ENCODE measurements at places on chromosomes 5 and 9.

- DNase-seq = no peak
These were observed 86.1 kb upstream of the ADAMTS2 start for GRCh38 chr5:179431221-179431824.

DNA sequence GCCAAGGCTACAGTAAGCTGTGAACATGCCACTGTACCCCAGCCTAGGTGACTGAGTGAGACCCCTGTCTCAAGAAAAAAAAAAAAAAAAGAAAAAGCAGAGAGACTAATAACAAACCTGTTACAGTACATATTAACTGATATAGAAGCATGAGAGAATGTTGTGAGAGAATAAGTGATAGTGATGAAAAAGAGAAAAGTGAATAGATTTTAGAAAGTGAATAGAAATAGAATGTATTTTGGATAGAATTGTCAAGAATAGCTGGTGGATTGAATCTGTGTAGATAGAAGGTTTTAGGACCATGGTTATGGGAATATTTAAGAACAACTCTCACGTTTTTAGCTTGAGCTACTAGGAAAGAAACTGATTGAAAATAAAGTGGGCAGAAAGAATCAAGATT is 135.8 kb downstream of the WDR70 start:
- DNase-seq = no peak

- DNase-seq = no peak
These were observed 99.4 kb downstream of the LIX1 start for GRCh38 chr5:97042996-97043395.

- no peak for DNase-seq
These were observed 1930.5 kb downstream of the EFNA5 start for GRCh38 chr5:105740242-105740641.

DNA sequence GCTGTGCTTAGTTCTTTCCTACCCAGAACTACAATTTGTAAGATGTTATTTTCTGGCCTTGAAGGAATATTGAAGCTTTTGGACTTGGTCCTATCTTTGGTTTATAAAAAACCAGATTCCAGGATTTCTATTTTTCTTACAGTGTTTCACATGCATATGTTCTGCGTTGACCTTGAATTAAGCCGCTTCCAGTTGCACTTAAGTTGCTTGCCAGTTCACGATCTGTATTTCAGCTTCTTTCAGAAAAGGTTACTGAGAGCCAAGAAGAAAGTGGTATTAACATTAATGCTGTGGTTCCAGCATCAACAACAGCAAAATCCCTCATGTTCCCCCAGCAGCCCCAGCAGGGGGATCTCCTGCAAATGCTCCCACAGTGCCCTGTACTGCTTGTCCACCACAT is 156.4 kb upstream of the ADAMTS16 start:
- no peak for DNase-seq

DNA sequence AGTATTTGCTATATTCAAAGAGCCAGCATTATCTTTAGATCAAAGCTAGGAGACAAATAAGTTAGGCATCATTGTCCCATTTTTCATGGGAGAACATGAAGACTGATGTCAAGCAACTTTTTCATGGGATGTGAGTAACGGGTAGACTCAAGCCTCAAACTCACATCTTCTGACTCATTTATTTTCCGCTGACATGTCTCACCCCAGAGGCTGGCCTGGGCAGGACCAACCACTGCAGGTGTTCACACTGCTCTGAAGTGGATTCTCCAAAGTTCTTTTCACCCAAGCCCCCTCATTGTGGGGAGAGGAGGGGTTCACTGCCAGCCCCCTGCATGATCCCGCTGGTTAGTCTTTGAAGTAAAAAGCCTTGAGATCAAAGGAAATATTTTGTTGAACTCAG is 34.9 kb upstream of the BASP1 start:
- no peak for DNase-seq

GRCh38 chr5:173664154-173664526 is 47.7 kb upstream of the BOD1 start:
- no peak for DNase-seq

DNA sequence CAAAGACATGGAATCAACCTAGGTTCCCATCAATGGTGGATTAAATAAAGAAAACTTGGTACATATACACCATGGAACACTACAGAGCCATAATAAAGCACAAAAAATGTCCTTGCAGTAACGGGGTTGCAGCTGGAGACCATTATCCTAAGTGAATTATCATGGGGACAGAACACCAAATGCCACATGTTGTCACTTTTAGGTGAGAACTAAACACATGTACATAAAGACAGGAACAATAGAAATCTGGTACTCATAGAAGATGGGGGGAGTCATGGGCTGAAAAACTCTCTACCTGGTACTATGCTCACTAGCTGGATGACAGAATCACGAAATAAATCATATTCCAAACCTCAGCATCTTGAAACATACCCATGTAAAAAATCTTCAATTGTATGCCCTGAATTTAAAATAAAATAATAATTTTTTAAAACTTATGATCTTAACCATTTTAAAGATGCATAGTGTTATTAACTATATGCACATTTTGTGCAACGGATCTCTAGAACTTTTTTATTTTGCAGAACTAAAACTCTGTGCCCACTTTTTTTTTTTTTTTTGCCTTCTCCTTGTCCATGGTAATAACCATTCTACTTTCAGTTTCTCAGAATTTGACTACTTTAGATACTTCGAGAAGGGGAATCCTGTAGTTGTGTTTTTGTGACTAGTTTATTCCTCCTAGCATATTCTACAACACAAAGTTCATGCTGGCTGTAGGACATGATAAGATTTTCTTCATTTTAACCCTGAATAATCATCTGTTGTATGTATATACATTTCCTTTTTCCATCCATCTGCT is 1081.6 kb upstream of the ACO1 start:
- no peak for DNase-seq

- no peak for DNase-seq
These were observed 214.4 kb downstream of the NSG2 start for GRCh38 chr5:174259696-174260420.

DNA sequence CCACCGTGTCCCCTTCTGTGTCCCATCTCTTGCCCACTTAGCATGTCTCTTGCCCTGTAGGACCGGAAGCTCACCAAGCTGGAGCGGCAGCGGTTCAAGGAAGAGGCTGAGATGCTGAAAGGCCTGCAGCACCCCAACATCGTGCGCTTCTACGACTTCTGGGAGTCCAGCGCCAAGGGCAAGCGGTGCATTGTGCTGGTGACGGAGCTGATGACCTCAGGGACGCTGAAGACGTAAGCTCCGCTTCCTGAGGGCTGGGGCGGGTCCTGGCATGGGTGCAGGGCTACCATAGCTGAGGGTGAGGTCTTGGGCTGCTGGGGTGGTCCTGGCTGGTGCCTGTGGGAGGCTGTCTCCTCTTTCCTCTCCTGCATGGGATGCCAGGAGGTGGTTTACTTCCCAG is 45.7 kb downstream of the WNK2 start:
- DNase-seq = no peak

- DNase-seq = no peak
These were observed 895.9 kb upstream of the CDH10 start for GRCh38 chr5:25540628-25541027.

- no peak for DNase-seq
These were observed 480.1 kb downstream of the CDH12 start for GRCh38 chr5:22372826-22373660.

DNA sequence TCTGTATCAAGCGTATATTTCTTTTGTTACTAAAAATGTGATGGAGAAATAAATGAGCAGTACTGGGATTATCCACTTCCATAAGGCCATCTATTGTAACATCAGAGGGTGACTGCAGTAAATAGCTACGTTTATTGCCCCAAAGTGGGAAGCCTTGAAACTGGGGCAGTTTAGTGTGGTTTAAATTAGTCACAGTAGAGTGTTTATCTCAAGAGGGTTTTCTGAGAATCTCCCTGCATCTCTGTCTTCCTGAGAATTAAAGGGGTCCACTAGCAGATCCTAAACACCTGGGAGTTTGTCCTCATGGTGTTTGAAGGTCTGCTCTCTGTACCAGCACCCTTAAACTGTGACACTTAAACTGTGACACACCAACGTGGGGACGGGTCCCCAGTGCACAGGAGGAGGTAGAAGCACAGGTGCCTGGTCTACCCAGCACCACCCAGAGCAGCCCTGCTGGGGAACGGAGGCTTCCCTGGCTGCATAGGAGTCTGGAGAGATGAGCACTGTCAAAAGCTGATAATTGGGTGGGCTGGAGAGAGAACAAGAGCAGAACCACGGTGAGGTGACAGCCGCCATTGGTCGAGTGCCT is 25.2 kb downstream of the PRRC2B start:
- no peak for DNase-seq

DNA sequence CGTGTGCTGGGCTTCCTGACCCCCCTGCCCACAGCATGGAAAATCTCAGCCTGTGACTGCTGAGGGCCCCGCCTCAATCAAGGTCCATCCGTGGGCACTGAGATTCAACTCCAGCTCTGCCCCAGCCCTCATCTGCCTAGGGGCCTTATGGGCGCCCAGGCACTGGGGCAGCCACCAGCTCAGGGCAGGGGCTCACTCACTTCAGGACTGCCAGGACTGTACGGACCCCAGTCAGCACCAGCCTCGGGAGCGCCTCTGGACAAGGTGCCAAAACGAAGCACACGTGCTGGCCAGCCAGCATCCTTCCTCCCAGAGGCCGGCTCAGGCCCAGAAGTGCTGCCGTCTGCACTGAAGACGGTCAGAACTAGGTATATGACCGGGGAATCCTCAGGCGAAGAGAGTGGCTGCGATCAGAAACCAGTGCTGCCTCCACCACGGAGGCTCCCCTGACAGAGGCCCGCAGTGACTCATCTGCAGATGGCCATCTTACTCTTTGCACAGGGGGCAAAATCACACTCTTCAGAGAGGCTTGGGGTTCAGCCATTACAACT is 19.6 kb downstream of the CLPTM1L start:
- no peak for DNase-seq

DNA sequence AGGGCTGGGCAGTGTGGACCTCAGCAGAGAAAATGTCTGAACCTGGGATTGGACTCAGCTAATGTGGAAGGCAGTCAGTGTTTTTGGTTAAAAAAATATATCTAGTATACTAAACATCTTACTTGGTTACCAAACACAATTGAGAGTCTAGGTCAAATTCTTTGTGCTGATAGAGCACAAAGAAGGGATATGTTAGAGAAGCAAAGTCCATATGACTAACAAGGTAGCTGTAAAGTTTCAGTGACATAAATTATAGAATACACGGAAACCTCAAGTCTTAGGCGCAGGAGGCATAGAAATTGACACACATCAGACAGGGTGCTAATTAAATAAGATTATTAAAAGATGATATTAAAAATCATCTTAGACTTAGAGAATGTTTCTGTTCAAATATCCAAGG is 718.3 kb downstream of the TLR4 start:
- no peak for DNase-seq

DNA sequence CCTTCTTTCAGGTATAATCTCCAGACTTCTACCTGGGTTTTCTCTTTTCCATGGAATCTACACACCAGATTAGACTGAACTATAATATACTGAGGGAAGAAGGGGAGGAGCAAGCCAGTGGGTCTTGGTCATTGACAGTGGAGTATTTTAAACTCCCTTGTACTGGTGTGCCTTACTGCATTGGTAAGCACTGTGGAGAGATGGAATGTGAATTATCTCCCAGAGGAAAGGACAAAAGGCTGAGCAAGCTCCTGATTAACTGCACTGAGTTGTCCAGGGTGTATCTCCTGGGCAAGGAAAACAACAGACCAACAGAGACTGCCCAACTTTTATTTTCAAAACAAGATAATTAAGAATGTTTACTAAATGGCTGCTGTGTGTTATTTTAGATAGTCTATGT is 29.8 kb upstream of the SLCO6A1 start:
- DNase-seq = no peak

DNA sequence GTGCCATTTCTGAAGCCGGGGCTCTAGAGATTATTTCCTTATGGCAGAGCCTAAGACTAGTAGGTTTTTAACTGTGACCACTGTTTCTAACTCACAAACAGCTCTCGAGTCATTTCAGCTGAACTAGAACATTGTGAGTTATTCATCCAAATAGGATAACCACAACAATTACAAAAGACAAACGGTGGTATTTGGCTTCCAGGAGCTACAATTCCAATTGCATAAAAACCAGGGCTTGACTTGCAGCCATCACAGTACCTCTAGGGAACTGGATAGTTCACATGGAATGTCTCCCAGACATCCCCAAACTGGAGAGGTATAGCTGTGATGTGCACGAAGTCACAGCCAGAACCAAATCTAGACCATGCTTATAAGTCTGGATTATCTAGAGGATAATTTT is 224.8 kb downstream of the FAM114A2 start:
- DNase-seq = no peak

GRCh38 chr5:113151641-113152379 is 175.2 kb downstream of the DCP2 start:
- DNase-seq = no peak

DNA sequence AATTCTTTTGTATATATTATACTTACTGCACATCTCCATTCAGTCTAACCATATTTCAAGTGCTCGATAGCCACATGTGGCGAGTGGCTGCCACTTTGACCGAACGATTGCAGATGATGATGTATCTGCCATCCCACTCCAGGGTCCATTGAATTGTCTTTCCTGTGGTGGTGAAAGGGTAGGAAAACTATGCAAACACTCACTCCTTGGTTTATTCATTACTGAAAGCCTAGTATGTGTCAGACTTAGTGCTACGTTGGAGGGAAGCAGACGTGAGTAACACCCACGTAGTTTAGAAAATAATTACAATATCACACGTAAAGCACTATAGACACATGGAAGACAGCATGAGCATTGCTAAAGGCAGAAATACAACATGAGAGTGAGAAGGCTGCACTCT is 353.7 kb downstream of the CSNK1G3 start:
- no peak for DNase-seq

- no peak for DNase-seq
These were observed 106.3 kb downstream of the ROR2 start for GRCh38 chr9:91843623-91844148.

- DNase-seq = no peak
These were observed 204.2 kb downstream of the ARHGAP26 start for GRCh38 chr5:142974409-142974808.

GRCh38 chr5:96976-97660 is 5.2 kb downstream of the PLEKHG4B start:
- no peak for DNase-seq

DNA sequence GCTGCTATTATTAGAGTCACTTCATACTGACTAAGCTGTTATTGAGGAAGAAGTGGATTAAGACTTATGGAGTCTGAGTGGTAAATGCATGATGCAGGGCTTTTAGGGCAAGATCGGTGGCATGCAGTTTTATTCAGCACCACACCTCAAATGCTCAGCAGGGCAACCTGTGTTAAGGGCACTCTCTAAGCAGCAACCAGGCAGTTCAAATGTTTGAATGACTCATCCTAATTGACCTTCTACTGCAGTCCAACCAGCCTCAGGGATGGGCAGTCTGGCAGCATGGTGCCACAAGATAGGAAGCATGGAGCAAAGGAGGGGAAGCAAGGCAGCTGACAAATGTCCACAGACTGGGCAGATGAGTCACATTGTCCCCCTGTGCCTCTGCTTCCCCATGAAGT is 80.2 kb upstream of the MIER3 start:
- DNase-seq = no peak

- no peak for DNase-seq
These were observed 26.3 kb downstream of the OR2V2 start for GRCh38 chr5:181173420-181174342.

All from bone marrow (tissue), 2 donors.